Activated CD8-positive, alpha-beta memory T cell treated with anti-CD3 and anti-CD28 coated beads, Interleukin-2, amount 10 ng/mL, durations not matched to agents 7 days and 5 days (primary cell): ENCODE measurements at places on chromosomes 16 and 17.

DNA sequence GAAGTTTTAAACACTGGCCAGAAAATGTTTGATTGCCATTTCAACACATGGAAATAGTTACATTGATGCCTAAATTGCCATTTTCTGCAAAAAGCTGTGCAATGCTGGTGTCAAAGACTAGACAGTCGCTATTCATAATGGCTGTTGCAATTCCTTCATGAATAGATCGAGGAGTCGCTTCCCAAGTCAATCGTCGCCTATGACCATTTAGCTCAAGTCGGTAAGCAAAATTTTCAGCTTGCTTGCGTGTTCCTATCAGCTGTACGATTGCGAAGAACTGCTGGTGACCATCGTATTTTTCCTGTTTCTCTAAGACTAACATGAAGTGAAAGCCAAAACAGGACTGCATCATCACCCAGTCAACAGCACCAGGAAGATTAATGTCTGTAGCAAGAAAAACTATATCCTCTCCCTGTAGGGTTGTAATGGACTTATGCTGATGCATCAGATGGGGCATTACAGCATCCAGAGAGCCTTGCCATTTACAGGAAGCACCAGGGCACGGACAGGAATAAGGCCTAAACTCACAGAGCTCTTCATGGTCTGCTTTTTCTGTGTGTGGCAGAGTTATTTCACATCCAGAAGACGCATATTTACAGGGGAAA lies 23.6 kb downstream of the SIAH1 start:
- no peak for DNase-seq

GRCh38 chr17:14575471-14575953 lies 274.6 kb downstream of the HS3ST3B1 start:
- DNase-seq: no peak

GRCh38 chr16:76268824-76269223 lies 8.4 kb upstream of the CNTNAP4 start:
- DNase-seq: no peak

GRCh38 chr16:7227229-7227721 lies 105.4 kb upstream of the RBFOX1 start:
- no peak for DNase-seq

GRCh38 chr17:7589891-7590691 lies at the start of gene SOX15:
TSS of gene SOX15 (minus strand) at chr17:7590094. CDS start at chr17:7589676, 418 bp downstream.
- no peak for DNase-seq

- no peak for DNase-seq
Measured at GRCh38 chr16:67212766-67213165, 13.8 kb downstream of the ELMO3 start.
